HCEC 1CT (cell line): ENCODE measurements at places on chromosomes 1 and 21.

DNA sequence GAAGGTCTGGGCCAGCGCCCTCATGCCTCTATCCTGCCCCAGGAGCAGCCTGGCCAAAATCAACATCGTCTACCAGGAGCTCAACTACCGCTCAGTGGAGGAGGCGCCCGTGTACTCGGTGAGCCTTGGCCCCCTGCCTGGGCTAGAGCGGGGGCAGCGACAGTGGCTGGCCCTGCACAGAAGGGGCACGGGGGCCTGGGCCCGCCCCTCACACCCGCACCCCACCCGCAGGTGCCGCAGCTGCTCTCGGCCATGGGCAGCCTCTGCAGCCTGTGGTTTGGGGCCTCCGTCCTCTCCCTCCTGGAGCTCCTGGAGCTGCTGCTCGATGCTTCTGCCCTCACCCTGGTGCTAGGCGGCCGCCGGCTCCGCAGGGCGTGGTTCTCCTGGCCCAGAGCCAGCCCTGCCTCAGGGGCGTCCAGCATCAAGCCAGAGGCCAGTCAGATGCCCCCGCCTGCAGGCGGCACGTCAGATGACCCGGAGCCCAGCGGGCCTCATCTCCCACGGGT lies 10.8 kb downstream of the SCNN1D start:
- DNase-seq = no peak

- DNase-seq = no peak
Observed at GRCh38 chr1:235823684-235824083, 43.0 kb downstream of the LYST start.

DNA sequence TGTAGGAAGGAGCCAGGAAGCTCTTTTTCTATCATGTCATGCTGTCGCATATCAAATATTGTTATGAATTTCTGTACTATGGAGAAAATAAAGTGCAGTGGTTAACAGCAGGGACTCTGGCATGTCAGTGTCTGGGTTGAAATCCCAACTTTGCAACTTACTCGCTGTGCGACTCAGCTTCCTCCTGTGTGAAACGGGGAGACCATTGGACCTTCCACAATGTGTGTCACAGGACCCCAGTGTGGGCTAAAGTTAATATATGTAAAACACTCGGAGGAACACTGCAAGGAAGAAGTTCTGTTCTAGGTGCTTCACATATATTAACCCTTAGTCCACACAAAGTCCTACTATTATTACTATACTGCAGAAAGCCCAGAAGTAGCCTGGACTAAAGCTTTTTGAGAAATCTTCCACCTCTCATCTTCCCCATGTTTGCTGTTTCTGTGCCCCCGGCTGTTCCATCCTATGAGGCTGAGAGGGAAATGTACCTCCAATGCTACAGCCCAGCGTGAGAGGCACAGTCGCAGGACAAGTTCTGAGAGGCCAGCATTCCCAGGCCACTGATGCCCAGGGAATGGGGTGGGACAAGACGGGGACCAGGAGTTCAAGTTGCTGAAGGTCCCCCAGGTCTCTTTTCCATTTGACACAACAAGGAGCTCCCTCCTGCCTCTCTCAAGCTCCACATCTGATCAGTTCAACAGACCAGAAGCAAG lies 1.9 kb downstream of the CHIT1 start:
- no peak for DNase-seq

- peak; percentile 88 for DNase-seq
Observed at GRCh38 chr1:159854693-159855192, 7.7 kb downstream of the VSIG8 start.

DNA sequence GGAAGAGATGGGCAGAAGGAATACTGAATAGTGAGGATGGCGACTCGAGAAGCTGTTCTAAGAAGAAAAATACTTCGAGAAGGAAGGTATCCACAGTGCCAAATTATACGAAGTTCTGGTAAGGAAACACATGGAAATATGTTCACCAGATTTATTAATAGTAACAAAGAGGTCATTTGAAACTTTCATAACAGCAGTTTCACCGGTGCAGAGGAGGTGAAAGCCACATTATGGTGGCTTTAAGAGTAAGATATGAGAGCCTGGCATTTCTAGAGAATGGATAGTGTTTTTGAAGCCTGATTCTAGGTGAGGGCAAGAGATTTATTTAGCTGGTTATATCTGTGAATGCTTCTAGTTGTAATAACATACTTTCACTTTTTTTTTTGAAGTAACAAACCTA lies 56.2 kb downstream of the DPYD start:
- no peak for DNase-seq

GRCh38 chr1:208103597-208104513 lies 140.3 kb downstream of the PLXNA2 start:
- no peak for DNase-seq

GRCh38 chr1:1842360-1843146 lies 48.3 kb downstream of the GNB1 start:
- no peak for DNase-seq

GRCh38 chr1:223231581-223231980 lies 88.5 kb upstream of the TLR5 start:
- no peak for DNase-seq

GRCh38 chr1:53061123-53061858 lies 722 bp upstream of the PODN start:
- DNase-seq = no peak

DNA sequence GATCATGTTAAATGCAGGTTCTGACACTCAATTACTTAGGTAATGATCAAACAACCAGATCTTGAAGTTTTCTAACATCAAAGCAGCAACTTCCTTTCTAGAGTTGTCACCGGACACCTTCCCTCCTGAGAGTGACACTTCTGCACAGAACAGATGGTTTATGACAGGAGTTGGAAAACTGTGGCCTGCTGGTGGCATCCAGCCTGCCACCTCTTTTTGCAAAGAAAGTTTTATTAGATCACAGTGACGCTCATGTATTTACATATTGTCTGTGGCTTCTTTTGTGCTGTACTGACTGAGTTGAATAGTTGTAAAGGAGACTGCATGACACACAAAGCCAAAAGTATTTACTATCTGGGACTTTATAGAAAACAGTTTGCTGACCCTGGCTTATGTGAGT lies 28.3 kb downstream of the DDR2 start:
- no peak for DNase-seq

DNA sequence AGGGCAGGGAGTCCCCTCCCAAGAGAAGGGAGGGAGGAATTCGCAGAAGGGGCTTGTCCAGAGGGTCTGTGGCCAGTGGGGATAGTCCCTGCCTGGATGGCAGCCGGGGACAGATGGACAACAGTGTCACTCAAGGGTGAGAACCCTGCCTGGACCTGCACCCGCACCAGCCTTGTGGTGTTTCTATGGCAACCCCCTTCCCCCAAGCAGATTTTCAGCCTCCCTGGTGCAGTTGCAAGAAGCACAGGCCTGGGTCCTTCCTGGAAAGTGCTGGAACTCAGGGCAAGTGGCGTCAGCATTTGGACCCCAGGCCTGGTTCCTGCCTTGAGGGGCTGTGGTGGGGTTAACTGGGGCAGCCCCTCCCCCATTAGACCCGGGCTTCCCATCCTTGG lies 83.8 kb upstream of the ACTL8 start:
- DNase-seq = no peak

- peak; percentile 71 for DNase-seq
Observed at GRCh38 chr1:230171356-230172015, 104.4 kb downstream of the GALNT2 start.

GRCh38 chr1:162276493-162276892 lies 100.2 kb downstream of the SPATA46 start:
- DNase-seq = peak; percentile 19

- no peak for DNase-seq
Observed at GRCh38 chr1:168335500-168335899, 54.8 kb downstream of the TBX19 start.

DNA sequence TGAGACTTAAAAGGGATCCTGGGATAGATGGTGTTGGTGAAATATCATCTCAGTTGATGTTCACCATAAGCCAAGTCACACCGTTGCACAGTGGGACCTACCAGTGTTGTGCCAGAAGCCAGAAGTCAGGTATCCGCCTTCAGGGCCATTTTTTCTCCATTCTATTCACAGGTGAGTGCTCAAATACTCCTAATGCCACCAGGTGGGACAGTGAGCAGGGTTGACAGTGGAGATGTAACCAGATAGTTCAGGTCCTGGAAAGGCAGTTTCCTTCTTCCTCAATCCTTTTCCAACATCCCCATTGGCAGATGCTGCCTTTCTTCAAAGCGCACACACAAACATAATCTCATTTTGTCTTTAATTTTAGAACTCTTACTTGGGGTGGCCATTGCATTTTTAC lies 11.6 kb downstream of the CD160 start:
- DNase-seq = no peak

- no peak for DNase-seq
Observed at GRCh38 chr1:217891966-217892365, 260.8 kb downstream of the SPATA17 start.

GRCh38 chr1:214544791-214545190 lies 6.6 kb downstream of the PTPN14 start:
- no peak for DNase-seq

- DNase-seq = no peak
Observed at GRCh38 chr1:204250428-204251030, 36.7 kb upstream of the GOLT1A start.

GRCh38 chr1:43442756-43443155 lies 11.0 kb downstream of the HYI start:
- no peak for DNase-seq

DNA sequence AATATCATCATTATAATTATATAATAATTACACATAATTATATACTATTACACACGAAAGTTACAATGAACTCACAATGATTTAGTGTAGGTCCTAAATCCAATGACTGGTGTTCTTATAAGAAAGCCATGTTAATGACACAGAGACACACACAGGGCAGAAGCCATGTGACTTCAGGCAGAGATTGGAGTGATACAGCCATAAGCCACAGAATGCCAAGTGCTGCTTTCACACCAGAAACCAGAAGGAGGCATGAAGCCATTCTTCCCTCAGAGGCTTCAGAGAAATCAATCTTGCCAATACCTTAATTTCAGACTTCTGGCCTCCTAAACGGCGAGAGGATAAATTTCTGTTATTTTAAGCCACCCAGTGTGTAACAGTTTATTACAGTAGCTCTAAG lies 147.4 kb upstream of the KRTAP19-8 start:
- no peak for DNase-seq

GRCh38 chr1:158800526-158800925 lies 19.5 kb upstream of the OR6N2 start:
- no peak for DNase-seq

GRCh38 chr1:31576201-31576669 lies at the start of gene TINAGL1:
TINAGL1 (plus strand) TSS chr1:31576515; CDS start chr1:31577149, 634 bp downstream.
- no peak for DNase-seq

GRCh38 chr1:85544689-85545215 lies 35.8 kb upstream of the CCN1 start:
- DNase-seq = peak; percentile 82

GRCh38 chr1:30515755-30516484 lies 207.5 kb downstream of the MATN1 start:
- DNase-seq = no peak

DNA sequence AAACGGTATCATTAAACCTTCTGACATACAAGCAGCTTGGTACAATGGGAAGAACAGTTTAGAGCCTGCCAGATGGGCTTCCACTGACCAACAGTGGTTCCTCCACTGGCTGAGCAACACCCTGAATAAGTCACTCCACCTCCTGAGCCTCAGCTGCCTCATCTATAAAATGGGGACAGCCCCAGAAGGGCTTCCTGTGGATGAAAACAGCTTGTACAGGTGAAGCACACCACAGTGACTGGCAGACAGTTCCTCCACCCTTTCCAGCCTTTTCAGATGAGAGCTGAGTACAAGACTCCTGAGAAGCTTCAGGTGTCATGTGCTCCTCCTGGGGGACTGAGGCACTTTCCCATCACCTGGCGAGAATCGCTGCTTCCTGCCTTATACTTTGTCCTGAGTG lies 2.1 kb downstream of the CAPZB start:
- DNase-seq = no peak

GRCh38 chr1:31593770-31594632 lies 17.7 kb downstream of the TINAGL1 start:
- peak; percentile 59 for DNase-seq

GRCh38 chr1:22500058-22500457 lies 48.4 kb downstream of the ZBTB40 start:
- no peak for DNase-seq

- DNase-seq = no peak
Observed at GRCh38 chr1:167861664-167862381, 52.1 kb downstream of the ADCY10 start.

GRCh38 chr1:52927212-52928014 lies at the start of gene SCP2:
SCP2 (plus strand) TSS chr1:52927276; CDS start chr1:52927397, 121 bp downstream.
- DNase-seq = peak; percentile 45

GRCh38 chr1:60470246-60470645 lies 396.7 kb upstream of the C1orf87 start:
- DNase-seq = no peak

GRCh38 chr1:25129380-25129779 lies 102.9 kb downstream of the SYF2 start:
- no peak for DNase-seq

GRCh38 chr1:246776923-246777322 lies 52.7 kb downstream of the SCCPDH start:
- no peak for DNase-seq

DNA sequence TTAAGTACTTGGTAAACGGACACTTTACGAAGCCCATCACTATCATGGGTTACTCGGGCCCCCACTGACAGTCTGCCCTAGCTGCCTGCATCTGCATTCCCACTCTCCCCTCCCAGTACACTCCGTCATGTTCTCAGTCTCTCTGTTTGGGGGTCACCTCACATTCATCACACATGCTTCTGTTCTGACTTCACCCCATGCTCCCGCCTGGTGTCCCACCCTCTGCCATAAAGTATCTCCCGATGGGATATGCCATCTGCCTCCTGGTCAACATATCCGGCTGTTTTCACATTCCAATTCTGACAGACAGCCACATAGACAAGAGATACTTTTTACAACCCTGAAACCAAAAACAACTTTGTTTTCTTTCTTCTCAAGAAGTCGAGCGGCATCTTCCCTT lies 1.0 kb downstream of the OLFML2B start:
- no peak for DNase-seq

- no peak for DNase-seq
Observed at GRCh38 chr1:17031436-17031835, 19.7 kb upstream of the ATP13A2 start.

DNA sequence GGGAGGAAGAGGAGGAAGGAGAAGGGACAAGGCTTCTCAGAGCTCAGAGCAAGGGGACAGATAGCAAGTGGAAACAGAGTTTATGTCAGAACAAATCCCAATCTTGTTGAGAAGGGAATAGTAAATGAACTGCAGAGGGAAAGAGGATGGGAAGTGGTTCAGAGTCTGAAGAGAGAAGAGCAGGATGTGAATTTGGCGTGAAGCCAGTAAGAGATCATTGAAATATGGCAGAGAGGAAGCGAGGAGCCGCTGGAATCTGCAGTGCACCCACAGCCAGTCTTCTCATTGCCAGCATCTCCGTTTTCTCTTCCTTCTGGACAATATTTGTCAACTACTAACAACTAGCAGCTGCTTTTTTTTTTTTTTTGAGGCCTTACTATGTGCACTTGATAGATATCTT lies 19.1 kb downstream of the OLFML3 start:
- DNase-seq = peak; percentile 61

GRCh38 chr21:38628349-38628748 lies 130.1 kb upstream of the ERG start:
- no peak for DNase-seq

DNA sequence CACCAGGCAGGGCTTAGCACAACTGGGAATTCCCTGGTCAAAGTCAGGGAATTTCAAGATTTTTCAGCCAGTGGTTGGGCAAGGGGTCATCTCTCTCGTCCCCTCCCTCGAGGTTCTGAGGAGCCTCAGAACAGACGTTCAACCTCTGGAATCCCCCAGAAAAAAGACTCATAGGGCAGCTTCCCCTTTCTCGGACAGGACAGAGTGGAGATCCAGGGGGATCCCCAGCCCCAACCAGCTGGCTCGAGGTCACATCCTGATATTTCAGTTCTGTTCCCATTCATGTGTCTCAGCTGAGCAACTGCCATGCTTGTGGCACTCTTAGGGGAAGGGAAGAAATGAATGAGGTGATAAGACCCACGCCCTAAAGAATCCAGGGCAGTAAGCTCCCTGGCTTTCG lies 4.9 kb upstream of the LAD1 start:
- no peak for DNase-seq
